ENCODE measurements at places on chromosomes 2 and 18.

GRCh38 chr2:239610457-239611221 is 209.8 kb upstream of the HDAC4 start:
- no peak for DNase-seq

DNA sequence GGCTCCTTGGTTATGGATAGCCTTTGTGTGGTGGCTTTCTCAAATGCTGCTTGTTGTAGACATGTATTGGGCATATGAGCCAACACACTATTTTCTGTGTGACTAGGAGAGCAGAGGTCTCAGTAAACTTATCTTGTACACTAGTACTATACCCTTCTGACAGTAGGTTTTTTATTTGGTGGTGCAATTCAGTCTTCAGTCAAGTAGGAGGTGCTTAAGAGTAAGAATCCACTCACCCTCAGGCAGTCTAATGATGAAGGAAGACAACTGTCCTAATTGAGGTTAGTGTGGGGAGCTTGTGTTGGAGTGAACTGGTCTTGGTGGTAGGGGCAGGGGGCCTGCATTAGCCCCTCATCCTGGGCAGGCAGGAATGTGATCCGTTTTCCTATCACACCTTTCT is 164.0 kb downstream of the SLC4A10 start:
- DNase-seq = no peak

DNA sequence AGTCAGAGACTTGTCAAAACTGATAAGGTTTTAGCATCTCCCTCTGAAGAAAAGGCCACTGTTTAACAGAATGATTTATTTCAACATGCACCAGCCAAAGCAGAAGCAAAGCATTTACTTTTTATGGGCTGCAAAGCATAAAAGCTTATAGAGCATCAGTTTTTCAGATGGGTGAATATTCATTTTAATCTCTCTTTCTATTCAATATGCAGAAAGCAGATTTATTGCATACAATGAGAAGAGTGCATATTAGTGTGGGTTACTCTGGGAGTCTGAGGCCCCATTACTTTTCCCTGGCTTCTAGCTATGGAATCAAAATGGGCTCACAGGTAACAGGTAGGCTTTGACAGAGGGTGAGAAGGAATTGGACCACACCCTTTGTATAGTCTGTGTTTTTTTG is 9.0 kb downstream of the PTPRM start:
- no peak for DNase-seq

- DNase-seq = no peak
Observed at GRCh38 chr2:69017080-69017479, 4.1 kb downstream of the ANTXR1 start.

DNA sequence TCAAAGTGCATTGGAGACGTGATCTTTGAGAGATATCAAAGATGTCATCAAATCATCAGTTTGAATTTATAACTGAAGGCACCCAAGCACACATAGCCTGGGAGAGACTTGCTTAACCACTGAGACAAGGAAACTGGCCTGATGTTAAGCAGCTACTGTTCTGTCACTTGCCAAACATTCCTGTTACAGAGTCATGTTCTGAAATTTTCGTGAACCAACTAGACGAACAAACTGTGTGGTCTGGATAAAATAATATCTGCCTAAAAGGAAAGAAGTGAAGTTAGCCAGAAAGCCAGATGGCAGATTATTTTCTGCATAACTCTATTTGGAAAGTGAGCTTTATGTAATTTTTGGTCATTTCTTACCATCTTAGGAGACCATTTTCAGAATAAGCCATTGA is 51.4 kb downstream of the SPATS2L start:
- DNase-seq = no peak
